Activated CD4-positive, alpha-beta T cell treated with anti-CD3 and anti-CD28 coated beads for 24 hours (primary cell): ENCODE measurements at places on chromosomes 12 and 14.
A peak's percentile ranks its signal among the peaks of the same experiment; 100 is the strongest.

DNA sequence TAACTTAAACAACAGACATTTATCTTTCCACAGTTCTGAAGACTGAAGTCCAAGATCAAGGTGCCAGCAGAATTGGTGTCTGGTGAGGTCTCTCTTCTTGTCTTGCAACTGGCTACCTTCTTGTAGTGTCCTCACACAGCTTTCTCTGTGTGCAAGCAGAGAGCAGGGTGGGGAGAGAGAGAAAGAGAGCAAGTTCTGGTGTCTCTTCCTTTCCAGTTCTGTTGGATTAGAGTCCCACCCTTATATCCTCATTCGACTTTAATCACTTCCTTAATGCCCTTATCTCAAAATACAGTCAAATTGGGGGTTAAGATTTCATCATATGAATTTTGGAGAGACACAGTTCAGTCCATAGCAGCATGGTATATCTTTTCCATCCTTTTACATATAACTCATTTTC lies 40.8 kb downstream of the DYRK2 start:
- DNase-seq = no peak

GRCh38 chr12:42605685-42606084 lies 16.1 kb upstream of the PRICKLE1 start:
- DNase-seq = no peak

DNA sequence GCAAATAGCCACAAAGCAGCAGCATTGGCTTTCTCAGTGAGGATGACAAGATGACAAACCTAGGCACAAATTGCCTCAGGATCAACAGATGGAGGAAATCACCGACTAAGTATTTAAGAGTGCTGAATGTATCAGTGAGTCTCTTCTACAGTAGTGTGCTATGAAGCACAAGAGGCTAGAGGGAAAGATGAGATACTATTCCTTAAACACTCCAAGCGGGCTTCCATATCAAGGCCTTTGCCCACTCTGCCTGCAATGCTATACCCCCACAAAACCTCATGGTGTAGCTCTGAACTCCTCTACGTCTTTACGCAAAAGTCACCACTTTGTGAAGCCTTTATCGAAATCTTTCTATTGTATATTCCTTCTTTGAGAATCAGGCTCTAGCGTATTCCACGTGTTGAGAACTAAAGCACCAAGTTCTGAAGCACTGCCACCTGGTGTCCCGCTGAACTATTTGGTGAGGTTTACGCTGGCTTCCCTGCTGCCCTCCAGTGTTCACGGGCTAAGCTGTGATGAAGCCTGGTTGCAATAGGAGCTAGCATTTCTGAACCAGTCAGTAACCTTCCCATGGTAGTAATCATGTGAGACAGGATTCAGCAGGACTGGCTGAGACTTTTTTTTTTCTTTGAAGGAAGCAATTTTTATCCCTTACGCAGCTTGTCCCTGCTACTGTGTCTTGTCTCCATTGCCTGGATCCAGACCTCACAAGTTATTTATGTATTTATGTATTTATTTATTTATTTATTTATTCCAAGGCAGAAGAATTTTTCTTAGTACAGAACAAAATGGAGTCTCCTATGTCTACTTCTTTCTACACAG lies 426.5 kb upstream of the OR4E1 start:
- DNase-seq = peak; percentile 24

DNA sequence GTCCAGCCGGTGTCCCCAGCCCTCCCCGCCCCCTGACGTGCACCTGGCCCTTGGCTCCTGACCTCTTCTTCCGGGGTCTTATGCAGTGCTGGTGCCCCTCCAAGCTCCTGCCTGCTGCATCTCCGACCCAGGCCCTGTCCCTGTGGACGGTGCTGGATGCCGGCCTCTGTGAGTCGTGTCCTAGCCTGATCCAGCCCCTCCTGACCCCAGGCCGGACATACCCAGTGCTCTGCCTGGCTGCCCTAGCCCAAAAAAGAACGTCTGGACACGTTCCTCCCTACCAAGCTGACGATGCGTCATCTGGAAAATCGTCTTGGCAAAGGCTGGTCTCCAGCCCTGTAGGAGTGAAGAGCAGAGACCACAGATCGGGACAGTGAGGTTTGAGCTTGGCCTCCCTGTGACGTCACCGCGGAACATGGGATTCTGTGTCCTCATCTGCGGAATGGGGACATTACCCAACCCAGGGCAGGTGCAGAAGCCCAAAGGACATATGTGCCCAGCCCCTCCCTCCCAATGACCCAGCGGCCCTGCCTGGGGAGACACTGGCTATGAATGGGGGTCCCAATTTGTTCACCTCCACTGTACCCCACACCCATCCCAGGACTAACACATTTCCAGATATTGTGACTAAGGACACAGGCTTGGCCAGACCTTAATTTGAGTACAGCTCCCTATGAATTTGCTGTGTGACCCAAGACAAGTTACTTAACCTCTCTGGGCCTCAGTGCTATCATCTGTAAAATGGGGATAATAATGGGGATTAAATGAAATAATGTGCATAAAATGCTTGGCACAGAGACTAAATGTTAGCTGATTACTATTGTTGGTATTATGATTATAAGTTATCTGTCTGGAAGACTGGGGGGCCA lies 51.0 kb upstream of the BCL11B start:
- DNase-seq = no peak

- DNase-seq = peak; percentile 45
Observed at GRCh38 chr12:104790296-104791125, 167.6 kb downstream of the SLC41A2 start.

DNA sequence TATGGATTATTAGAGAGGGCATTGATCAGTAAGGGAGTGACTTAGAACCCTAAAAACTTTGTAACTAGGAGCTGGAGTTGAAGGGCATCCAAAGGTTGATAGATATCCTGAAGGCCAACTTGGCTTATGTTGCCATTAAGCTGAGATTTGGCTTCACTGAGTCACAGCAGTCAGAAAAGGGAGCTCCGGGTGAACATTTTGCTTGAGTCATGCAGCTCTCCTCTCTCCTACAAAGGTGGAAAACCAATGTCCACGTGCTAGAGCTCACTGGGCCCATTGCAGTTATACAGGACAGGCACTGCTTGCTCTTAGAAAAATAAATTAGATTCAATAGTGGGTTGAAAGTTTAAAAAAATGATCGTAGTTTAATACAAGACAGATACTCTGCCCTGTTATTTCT lies 87.3 kb upstream of the LRIG3 start:
- no peak for DNase-seq

GRCh38 chr12:56591961-56592360 lies 38.2 kb downstream of the BAZ2A start:
- no peak for DNase-seq

DNA sequence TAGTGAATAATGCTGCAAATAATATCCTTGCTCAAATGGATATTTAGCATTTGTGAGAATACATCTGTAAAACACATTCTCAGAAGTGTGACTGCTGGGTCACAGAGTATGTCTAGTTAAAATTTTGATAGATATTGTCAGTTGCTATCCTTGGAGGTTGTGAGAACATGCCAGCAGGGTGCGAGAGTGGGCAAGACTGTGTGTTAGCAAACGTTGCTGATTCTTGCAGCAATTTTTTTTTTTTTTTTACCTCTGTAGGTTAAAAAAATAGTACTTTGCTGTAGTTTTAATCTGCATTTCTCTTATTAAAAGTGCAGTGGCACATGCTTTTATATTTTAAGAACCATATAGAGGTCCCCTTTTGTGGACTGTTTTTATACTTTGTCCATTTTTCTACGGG lies 4.5 kb upstream of the NYNRIN start:
- DNase-seq = no peak

DNA sequence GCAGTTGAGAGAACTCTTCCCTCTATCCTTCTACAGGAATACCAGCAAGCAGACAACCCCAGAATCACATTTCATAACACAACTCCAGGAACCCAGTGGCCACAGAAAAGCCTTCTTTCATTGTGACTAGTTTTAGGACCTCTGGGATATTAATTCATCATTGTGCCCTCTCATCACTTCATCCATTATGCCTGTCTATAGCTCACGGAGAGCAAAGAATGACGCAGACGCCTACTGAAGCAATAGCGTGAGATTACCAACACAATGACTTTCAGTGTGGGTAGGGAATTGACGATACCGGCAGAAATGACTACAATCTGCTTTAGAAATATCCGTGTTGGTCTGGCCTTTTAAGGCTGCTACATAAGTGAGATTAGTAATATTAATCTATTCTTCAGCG lies 158.1 kb upstream of the FOXG1 start:
- no peak for DNase-seq

DNA sequence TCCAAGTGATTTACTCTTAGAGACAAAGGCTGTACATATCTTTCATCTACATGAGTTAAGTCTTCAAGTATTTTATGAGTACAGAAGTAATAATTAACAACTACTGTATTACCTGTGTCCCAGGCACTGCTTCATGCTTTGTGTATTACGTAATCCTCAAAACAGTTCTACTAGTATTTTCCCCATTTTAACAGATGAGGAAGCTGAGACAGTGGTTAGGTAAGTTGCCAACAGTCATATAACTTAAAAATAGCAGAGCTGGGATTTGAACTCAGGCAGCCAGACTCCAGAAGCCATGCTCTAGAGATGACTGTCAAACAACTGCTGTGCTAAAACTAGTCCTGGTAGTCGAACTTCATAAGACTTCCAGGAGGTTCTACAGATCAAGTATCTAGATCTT lies 10.7 kb downstream of the TRMT5 start:
- DNase-seq = no peak

- DNase-seq = no peak
Observed at GRCh38 chr14:23657959-23658470, 21.9 kb downstream of the DHRS2 start.

- peak; percentile 63 for DNase-seq
Observed at GRCh38 chr12:4107436-4107878, 166.1 kb upstream of the CCND2 start.

- no peak for DNase-seq
Observed at GRCh38 chr12:105100207-105100985, 7.1 kb upstream of the WASHC4 start.

- DNase-seq = no peak
Observed at GRCh38 chr12:24062642-24063245, 113.3 kb upstream of the SOX5 start.

DNA sequence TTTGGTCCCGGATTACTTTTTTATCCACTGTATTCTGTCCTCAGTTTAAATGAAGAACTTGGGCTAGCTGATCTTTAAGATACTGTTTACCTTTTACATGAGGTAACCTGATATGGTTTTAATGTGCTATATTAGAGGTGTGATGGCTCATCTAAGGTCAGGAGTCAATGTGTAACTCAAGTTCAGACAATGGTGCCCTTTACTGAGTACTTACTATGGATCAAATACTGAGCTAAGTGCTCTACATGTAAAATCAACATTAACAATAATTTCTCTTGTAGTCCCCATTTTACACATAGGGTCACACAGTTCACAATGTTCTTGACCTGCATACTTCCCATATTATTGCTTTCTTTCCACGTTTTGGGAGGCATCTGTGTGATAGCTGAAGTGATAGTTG lies 79.2 kb downstream of the CEP83 start:
- no peak for DNase-seq

DNA sequence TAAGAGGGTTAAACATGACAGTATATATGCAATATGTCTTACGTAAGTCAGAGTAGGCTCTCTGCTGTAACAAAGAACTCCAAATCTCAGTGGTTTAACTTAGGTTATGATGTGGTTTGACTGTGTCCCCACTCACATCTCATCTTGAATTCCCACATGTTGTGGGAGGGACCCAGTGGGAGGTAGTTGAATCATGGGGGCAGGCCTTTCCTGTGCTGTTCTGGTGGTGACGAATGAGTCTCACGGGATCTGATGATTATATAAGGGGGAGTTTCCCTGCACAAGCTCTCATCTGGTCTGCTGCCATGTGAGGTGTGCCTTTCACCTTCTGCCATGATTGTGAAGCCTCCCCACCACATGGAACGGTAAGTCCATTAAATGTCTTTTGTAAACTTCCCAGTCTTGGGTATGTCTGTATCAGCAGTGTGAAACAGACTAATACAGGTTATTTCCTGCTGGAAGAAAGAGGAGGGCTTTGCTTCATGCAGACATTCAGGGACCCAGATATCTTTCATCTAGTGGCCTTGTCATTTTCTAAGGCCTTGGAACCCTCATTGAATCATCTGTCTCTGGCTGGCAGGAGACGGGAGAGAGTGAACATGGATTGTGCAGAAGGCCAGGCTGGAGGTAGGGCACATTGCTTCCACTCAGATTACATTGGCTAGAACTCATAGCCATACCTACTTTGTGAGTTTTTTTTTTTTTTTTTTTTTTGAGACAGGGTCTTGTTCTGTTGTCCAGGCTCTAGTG lies 96.1 kb downstream of the CRADD start:
- DNase-seq = peak; percentile 28

GRCh38 chr12:131351319-131352028 lies 359.4 kb upstream of the SFSWAP start:
- no peak for DNase-seq

GRCh38 chr12:105175397-105175990 lies 60.5 kb downstream of the APPL2 start:
- DNase-seq = no peak

DNA sequence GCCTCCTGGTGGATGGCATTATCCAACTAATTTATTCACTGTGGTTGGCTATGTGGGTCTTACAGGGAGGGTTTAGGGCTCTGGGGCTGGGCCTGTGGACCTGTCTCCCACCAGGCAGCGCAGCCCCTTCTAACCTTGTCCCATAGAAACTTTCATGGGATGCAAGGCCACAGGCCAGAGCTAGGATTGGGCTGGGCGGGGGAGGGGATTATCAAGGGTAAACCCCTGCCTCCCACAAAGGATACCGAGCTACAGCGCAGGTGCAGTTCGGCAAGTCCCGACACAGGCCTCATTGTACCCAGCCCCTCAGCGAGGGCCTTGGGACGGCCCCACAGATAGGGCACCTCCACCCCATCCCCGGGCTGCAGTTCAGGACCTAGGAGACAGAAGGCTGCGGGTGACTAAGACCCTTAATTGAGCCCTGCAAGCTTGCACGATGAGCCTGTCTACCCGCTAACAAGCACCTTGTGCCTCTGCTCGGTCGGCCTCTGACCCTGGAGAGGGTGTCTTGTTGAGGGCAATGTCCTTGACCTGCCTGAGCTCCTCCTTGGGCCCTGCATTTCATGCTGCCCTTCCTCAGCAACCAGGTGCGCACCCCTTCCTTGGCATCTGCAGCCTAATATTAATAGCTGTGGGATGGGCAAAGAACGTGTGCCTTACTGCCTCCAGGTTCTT lies 46.7 kb downstream of the PSMA6 start:
- DNase-seq = no peak

GRCh38 chr14:20295067-20295466 lies 10.7 kb downstream of the TTC5 start:
- DNase-seq = no peak

DNA sequence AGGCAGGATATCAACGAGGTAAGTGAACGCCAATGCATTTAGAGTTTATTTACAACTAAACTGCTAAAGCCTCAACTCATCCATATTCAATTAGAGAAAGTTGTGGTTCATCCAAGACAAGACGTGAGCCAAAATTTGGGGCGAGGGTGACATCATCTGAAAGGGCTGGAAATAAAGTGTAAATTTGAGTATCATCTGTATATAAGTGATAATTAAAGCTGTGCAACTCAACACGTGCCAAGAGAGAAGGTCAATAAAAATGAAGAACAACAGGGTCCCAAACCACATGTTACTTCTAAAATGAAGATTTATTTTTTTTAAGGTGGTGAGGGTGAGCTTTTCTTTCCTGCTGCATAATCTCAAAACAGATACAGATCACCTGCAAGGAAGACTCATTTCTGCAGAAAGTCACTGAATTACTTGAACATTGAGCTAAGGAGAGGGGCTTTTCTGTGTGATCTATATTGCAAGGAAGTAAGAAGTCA lies 203.6 kb downstream of the EFCAB11 start:
- DNase-seq = no peak
